ENCODE measurements at places on chromosomes 13 and 19.

DNA sequence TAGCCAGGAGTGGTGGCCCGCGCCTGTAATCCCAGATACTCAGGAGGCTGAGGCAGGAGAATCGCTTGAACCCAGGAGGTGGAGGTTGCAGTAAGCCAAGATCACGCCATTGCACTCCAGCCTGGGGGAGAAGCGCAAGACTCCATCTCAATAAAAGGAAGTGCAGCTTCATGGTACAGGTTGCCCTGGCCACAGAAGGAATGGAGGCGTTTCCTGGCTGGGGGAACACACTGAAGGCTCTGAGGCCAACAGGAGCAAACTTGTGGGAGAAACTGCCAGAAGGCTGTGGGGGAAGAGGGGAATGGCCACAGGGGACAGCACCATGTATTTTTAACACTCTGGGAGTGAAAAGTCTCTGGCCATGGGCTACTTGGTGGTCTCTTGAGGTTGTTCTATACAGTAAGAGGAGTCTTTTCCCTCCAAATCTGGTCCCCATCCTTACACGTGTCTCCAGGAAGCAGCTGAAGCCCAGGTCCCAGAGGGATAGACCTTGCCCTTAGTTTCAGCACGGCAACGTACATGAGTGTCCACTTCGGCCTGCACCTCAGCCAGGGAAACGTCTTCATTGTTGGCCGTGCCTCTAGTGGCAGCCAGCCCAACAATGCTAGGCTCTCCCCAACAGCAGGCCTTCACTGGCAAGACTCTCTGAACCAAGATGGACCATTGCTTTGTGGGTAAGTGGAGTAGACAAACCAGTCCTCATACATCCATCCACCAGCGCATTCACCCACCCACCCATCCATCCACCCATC lies 7.4 kb downstream of the MICOS13 start:
- DNase-seq, result no peak

DNA sequence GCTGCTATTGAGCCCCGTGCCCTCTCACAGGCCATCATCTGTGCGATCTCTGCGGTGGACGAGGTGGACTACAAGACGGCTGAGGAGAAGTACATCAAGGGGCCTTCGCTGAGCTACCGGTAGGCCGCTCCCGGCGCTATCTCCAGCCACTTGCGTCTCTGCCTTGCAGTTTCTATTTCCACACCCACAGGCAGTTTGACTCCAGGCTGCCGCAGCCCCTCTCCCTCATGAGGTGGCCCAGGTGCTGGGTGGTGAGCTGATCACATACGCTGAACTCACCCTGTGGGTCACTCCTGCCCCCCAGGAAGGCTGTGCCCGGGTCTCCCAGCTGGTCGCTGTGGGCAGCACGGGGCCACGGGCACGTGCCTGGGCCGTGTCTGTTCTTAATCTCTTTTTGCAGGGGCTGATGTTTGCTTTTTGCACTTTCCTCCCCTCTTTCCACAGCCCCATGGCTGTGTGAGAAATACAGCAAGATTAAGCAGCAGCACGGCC lies 10.6 kb upstream of the NDUFS7 start:
- no peak for DNase-seq

DNA sequence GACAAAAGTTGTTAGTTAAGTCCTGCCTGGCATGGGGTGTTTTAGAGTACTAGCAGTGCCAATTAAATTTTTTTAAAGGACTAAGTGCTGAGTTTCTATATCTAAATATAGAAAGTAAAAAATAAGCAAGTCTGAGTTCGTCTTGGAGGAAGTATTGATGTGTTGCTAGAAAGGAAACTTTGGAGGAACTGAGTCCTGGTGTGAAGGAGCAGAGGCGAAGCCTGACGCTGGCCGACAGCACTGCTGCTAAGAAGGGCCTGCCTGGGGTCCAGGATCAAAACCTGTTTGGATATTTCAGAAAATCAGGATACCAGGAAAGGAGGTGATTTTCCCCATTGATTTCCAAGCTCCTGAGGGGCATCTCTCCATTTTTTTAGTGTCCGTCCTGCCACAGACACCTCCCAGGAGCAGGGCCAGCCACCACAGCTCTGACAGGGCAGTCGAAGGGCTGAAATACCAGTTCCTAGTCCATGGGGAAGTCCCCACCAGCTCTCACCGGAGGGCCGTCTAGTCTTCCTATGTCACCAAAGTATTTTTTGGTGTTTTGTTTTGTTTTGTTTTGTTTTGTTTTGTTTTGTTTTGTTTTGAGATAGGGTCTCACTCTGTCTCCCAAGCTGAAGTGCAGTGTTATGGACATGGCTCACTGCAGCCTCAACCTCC lies 38.2 kb upstream of the NPAS1 start:
- no peak for DNase-seq

DNA sequence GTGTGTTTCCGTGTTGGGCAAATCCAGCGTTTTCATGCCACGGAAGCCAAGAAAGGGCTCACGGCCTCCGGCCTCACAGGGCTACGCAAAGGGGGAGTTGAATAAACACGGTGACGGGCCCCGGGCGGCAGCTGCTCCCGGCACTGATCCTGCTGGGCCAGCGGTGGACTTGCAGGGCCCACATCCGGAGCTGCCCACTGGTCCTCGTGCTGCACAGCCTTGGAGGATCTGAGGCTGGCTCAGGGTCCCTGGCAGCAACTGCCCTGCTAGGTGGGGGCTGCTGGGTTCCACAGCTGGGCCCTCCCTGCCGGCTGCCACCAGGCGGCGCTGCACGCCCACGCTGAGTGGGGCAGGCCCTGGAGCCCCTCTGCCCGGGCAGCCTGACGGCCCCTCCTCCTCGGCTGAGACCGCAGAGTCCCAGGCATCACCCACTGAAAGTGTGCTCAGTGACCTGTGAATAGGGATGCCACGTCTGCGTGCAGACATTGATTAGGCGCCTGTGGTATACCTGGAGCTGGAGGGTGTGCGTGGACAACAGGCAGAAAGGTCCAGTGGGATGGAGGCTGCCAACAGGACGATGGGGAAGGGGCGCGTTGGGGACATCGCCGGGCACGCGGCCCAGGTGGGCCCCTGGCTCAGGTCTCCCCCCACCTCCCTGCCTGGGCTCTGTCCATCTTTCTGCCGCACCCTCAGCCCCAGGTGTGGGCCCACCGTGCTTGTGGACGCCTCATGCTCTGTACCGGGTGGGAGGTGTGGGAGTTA lies 5.3 kb upstream of the HCN2 start:
- DNase-seq, result peak; percentile 72

GRCh38 chr13:46668302-46668720 lies 115.3 kb downstream of the LRCH1 start:
- no peak for DNase-seq

DNA sequence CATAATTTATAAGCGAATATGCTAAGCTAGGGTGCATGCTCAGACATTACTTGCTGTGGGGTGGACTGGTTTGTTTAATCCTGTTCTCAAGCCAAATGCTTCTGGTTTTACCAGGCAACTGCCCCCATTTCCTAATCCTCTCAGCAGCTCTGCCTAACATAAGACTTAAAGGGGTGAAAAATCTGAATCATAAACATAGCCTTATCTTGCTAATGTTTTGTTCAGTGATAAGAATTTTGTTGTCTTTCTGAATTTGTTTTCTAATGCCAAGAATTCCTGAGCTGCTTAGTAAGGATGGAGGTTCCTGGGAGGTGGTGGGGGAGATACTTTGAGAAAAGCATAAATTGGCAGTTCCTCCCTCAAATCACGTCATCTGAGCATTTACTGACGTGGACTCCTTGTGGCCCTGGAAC lies 42.7 kb downstream of the ING1 start:
- no peak for DNase-seq

DNA sequence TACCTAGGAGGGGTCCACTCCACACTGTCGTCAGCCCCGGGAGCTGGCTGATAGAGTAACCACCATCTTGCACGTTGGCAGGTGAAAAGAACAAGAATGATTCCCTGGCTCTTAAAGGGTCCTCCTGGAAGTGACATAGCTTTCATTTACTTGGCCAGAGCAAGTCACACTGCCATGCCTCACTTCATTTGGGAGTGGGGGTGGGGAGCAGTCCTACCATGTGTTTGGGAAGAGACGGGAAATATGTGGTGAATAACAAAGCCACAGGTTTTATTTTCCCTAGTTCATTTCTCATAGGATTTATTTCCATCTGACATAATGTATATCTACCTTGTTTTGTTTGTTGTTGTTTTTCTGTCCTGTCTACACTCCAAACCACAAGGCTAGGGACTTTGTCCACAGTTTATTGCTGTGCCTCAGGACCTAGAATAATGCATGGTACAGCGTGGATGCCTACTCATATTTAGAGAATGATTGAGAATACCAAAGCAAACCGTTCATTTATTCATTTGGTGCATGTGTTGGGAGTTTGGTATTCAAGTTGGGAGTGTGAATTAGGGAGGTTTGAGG lies 26.8 kb downstream of the UBAC2 start:
- no peak for DNase-seq

DNA sequence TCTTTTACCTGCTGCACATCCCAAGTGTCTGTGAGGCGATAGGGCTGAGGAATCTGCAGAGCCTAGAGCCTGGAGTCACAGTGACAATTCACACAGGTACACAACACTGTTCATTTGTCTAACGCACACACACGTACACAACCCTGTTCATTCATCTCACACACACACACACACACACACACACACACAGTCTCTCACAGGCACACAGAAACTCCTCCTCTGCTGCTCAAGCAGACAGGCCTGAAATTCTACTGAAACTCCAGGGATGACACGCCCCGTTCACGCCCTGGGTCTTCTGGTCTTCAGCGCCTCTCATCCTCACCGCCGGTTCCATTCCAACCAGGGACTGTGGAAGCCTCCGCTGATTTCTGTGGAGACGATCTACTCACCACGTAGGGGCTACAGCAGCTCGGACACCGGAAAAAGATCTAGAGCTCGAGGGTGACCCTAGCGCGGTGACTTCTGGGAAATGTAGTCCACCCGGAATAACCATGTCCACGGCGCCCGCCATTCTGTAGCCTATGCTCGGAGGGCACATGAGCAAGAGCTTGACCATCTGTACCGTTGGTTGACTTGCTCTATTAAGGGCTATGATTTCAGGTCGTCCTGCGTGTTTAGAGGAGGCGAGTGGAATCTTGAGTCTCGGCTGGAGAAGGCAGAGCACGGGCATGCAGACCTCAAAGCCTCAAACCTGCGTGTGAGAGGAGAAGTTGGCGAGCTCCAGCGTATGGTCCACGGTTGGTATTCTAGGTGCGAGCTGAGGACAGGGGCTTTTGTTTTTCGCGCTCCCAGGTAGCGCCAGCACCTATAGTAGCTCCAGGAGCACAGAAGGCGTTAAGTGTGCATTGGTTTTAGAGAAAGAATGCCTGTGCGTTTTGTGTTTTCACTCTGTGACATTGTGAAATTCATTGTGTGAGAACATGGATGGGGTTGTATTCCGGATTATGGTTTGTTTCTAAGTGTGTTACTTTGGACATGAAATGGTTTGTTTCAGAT lies 33.4 kb downstream of the ZNF45 start:
- no peak for DNase-seq

DNA sequence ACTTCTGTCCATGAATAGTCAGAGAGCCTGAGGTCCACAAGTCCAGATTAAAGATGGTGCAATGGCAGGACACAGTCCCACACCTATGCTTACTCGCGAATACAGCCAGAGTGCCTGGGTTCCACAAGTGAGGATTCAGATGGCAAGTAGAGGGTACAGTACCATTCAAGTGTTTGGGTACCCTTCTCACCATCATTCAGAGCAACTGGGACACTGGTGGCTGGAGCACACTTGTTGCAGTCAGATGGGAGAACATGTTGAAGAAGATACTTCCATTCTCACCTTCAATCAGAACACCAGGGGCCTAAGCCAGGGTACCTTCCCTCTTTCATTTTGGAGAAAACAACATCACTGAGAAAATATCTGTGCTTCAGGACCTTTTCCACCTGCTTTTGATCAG lies 43.7 kb upstream of the ZNF599 start:
- DNase-seq, result no peak

DNA sequence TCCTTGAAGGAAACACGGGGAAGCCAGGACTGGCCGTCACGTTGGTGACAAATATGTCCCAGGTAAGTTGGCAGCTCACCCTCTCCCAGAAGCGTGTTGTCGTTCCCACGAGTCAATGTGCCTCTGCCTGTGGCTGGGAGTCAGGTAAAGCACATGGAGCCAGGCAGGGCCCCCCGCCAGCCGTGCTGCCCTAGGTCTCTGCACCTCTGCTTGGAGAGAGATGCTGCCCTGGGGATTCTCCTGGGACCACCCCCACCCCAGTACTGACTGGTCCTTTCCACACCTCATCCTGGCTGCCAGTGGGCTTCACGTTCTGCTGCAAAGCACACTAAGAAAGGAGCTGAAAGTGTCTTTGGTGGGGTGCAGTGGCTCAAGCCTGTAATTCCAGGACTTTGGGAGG lies 9.9 kb downstream of the ZNF114 start:
- no peak for DNase-seq

GRCh38 chr19:15173746-15174404 lies 26.9 kb downstream of the NOTCH3 start:
- peak; percentile 69 for DNase-seq

- no peak for DNase-seq
Measured at GRCh38 chr19:3536429-3537100, 2.4 kb upstream of the TEKTIP1 start.

GRCh38 chr13:114268344-114269280 lies 12.8 kb upstream of the UPF3A start:
- no peak for DNase-seq

GRCh38 chr19:39199025-39199424 lies 2.3 kb downstream of the NCCRP1 start:
- no peak for DNase-seq

DNA sequence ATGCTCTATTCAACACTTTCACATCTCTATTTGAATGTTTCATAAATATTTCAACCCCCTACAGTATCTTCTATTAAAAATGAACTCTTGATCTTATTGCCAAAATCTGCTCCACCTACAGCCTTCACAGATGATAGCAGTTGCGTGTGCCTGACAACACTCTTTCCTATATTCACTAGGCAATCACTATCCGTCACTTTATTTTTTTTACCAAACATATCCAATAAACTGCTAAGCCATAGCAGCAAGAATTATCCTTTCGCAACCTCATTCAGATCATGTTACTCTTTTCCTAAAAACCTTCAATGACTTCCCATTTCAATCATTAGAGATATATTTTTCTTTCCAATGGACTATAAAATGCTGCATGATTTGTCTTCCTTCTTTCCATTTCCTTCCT lies 629.8 kb upstream of the PCDH9 start:
- DNase-seq, result no peak

- DNase-seq, result no peak
Measured at GRCh38 chr13:34161931-34162543, 344.1 kb downstream of the RFC3 start.

GRCh38 chr13:20422362-20422761 lies 103.3 kb downstream of the CRYL1 start:
- DNase-seq, result no peak

DNA sequence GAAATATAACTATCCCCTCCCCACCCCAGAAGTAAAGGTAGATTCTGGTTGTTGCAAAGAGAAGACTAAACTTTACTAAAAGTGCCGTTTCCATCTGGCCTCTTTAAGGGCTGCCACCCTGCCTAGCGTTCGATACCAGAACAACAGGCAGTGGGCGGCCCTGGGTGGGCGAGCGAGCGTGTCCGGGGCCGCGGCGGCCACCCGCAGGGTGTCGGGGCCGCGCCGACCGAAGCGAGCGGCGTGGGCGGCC lies 2.6 kb downstream of the FGF9 start:
- DNase-seq, result no peak
